SK-N-SH treated with all-trans-retinoic acid at 6 μM for 48 hours (cell line): ENCODE measurements at places on chromosomes 12 and 14.

DNA sequence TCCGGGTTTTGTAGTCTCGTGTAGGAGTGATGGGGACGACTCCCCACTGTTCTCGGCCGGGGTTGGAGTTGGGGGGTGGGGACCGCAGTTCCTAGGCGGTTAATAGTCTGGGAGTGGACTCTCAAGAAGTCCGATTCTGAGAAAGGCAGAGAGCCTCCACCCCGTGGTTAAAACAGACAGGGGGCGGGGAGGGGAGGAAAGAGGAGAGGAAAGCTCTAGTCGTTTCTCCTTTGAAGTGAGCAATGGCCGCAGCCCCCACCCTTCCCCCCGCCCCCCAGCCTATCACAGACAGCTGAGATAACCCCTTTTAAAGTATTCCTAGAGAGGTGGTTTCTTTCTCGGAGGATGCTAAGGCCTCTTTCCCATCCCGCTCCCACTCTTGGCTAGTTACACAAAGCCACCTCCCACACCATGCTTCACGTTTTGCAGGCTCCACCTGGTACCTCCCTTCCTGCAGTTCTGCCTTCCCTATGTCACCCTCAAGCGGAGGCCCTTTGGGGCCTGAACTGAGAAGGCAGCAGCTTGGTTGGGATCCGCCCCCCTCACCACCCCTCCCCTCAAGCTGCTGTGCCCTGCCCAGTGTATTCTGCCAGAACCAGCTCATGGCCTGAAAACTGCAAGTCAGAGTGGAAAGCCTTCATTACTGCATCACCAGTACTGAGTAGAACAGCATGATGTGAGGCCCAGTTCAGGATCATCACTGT is 853 bp downstream of the USP5 start:
- peak; percentile 0 for ATAC-seq

DNA sequence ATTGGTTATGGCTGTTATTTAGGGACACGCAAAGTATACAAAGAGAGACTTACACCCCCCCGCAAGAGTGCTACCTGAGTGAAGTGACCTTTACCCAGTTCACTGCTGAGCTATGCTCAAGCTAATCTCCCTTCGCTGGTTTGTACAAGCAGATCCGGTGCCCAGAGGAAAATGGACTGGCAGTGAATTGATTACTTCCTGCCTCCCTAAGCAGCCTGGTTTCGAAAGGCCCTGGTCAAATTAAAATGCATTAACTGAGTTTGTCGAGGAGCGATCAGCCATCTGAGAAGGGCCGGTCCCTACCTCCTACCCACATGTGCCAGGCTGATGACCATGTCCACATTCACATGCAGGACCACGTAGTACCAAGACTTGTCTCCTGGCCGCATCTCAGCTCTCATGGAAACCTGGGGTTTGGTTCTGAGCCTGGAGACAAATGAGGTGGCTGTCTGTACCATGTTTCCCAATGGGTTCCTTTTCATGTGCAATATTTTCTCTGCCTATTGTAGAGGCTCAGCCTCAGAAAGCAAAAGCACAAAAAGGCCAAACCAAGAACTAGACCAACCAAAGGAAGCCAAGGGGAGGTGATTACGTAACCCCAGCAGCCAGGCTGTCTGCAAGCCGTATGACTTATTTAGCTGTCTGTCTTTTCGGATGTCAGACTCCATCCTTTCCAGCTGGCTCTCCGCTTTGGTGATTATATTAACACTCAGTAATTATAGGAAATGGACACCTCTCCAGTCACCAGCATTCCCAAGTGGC is 284.7 kb upstream of the PWP1 start:
- no peak for ATAC-seq

- no peak; the same call in 2 of the 3 replicates for ATAC-seq
These were observed 122.1 kb downstream of the SLC5A8 start for GRCh38 chr12:101087920-101088319.

DNA sequence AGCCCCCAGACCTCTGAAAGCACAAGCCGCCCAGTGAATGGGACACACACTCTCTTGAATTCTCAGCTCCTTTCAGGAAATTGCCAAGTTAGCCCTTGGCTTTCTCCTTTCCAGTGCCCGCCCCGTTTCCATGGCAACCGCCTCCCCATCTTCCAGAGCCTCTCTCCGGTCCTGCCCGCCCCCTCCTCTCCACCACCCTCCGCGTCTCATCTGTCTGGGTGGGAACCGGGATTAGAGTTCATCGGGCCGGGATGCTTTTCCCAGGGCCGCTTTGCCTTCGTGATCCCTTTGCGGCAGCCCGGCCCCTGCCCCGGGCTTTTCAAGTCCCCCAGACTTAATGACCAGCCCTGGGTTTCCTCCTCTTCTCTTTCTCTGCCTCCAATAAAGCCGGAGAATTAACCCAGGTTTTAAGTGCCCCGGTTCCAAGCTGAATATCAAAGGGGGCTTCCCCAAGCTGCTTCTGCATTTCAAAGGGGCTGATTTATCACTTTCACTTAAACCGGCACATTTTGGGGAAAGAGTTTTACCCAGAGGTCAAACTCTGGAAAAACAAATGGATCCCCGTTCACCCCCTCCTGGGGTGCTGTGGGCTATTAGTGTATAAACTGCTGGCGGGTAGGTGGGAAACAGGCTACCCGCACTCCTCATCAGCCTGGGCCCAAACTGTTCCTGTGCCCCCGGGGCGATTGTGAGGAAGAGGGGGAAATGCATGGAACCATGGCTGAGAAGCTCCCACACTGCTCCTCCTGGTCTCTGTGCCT is 101.7 kb downstream of the ZFP36L1 start:
- ATAC-seq, result no peak

- no peak for ATAC-seq
These were observed 22.0 kb upstream of the SSTR1 start for GRCh38 chr14:38185671-38186070.
